ENCODE measurements at places on chromosomes 7 and 10. TPM values are rescaled to one million over a fixed set of nuclear protein-coding genes. Genes with fewer than 3 reads are reported as not detected.
A peak's percentile ranks its signal among the peaks of the same experiment; 100 is the strongest.

Gene PPP1R17
- total RNA-seq: not detected

Gene BTBD16
- total RNA-seq: 5.0 TPM

Gene SPAM1
- not detected for total RNA-seq

Gene MYH16
- 0.15 TPM for total RNA-seq

Gene TRPV5
- not detected for total RNA-seq

Gene BEND7
- total RNA-seq: 15.4 TPM

Gene LRIT1
- not detected for total RNA-seq

Gene ZNF479
- not detected for total RNA-seq

GRCh38 chr10:3624367-3624766, 160.6 kb downstream of the KLF6 start:
- H3K4me3 ChIP-seq: no peak overlapping the region
- DNase-seq: no peak
- H3K27ac ChIP-seq: no peak overlapping the region
- no peaks in the 10 kb centered on the region for H3K4me1 ChIP-seq

- H3K27me3 ChIP-seq: no peaks in the 10 kb centered on the region
- H3K4me1 ChIP-seq: no peaks in the 10 kb centered on the region
- no peak for DNase-seq
- no peak overlapping the region for H3K27ac ChIP-seq
- no peaks in the 10 kb centered on the region for H3K36me3 ChIP-seq
These were observed 851.3 kb upstream of the POM121L12 start for GRCh38 chr7:52184006-52184703.

DNA sequence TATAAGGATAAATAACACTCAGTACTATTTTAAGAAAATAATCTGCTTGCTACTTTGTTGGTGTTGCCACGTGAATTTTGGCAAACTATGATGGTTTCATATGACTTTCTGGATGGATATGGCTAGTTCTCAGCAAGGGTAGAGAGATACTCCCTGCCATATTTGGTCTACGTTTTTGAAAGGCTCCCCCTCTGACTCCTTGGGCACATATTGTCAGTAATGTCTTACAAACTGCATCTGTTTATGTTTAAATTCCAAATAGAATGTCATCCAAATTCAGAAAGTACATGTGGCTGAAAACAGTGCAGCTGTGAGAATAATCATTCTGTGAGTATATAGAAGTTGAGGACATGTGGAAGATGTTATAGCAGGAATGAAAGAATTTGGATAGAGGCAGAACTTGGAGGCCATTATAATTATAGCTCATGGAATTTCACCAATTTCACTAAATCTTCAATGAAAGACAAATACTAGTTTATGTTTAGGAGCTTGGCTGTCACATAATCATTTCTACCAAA, 107.8 kb downstream of the SRI start:
- no peak for DNase-seq
- H3K27ac ChIP-seq: no peak overlapping the region
- 0 out of 2 replicates have a peak, but pooled peaks cover 8% of the 10 kb centered on the region for H3K4me1 ChIP-seq
- no peaks in the 10 kb centered on the region for H3K27me3 ChIP-seq
- no peak overlapping the region for H3K4me3 ChIP-seq

DNA sequence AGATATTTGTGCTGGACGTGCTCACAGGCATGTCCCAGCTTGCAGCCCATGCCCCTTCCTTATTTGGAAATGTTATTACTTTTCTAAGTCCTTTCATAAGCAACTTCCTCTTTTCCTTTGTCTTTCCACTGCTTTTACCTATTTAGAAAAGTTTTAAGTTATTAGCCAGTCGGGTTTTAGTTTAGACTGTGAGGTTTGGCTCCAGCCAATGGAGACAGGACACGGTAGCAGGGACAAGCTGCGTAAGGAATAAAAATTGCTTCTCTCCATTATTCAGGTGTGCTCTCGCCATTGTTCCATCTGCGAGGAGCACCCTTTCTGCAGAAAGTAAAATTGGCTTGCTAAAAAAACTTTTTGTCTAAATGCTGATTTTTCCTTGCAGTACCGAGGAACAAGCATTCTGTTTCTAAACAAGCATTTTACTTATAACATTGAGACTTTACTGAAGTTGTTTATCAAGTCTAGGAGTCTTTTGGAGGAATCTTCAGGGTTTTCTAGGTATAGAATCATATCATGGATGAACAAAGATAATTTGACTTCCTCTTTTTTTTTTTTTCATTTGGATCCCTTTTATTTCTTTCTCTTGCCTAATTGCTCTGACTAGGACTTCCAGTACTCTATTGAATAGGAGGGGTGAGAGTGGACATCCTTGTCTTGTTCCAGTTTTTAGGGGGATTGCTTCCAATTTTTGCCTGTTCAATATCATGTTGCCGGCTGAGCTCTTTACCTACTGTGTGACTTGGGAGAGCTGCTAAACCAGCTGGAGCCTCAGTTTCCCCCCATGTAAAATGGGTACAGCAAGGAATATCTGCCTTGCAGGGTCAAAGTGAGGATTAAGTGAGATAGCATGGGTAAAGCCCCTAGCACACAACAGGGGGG, 63.8 kb downstream of the ALOX5 start:
- DNase-seq: no peak
- no peaks in the 10 kb centered on the region for H3K27me3 ChIP-seq
- no peaks in the 10 kb centered on the region for H3K36me3 ChIP-seq
- peaks cover 42% of the 10 kb centered on the region for H3K4me1 ChIP-seq
- no peak overlapping the region for H3K27ac ChIP-seq
- H3K4me3 ChIP-seq: no peak overlapping the region

DNA sequence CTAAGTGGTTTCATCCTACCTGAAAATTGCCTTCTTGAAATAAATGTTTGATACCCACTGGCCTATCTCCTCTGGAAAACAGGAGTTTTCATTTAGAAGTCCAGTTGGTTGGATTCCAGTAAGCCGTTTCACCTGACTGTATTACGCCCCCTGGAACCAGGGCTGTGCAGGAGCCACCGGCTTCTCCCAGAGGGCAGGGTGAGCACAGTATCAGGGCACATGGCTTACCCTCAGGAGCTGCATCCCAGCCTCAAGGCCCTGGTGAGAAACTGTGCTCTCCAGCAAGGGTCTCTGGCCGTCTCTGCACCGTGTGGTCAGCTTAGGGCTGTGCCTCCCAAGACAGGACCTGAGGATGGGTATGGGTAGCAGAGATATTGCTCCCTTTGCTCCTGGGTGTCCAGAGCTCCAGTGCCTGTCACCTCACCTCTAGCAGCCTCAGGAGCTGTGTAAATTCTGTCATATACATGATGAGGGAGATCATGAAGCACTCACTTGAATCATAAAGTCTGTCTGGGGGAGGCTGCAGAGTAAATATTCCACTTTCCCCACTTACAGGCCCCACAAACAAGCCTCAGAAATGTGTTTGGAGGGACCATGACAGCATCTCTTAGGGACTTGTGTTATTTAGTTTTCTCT, 109.6 kb upstream of the SAMD8 start:
- no peaks in the 10 kb centered on the region for H3K4me1 ChIP-seq
- H3K4me3 ChIP-seq: no peak overlapping the region
- H3K27ac ChIP-seq: no peak overlapping the region
- no peak for DNase-seq
- 0 out of 2 replicates have a peak, but pooled peaks cover 1% of the 10 kb centered on the region for H3K36me3 ChIP-seq

DNA sequence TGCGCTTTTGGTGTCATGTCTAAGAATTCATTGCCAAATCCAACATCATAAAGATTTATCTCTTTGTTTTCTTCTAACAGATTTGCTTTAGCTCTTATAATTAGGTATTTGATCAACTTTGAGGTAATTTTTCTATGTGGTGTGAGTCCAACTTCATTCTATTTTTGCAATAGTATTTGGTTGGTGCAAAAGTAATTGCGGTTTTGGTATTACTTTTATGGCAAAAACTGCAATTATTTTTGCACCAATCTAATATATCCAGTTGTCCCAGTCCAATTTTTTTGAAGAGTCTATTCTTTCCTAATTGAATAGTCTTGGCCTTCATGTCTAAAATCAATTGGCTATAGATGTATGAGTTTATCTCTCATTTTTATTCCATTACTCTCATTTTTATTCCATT, 535.5 kb downstream of the ATRNL1 start:
- H3K4me1 ChIP-seq: no peaks in the 10 kb centered on the region
- no peaks in the 10 kb centered on the region for H3K27me3 ChIP-seq
- no peak overlapping the region for H3K4me3 ChIP-seq
- no peak overlapping the region for H3K27ac ChIP-seq
- no peaks in the 10 kb centered on the region for H3K36me3 ChIP-seq
- no peak for DNase-seq

DNA sequence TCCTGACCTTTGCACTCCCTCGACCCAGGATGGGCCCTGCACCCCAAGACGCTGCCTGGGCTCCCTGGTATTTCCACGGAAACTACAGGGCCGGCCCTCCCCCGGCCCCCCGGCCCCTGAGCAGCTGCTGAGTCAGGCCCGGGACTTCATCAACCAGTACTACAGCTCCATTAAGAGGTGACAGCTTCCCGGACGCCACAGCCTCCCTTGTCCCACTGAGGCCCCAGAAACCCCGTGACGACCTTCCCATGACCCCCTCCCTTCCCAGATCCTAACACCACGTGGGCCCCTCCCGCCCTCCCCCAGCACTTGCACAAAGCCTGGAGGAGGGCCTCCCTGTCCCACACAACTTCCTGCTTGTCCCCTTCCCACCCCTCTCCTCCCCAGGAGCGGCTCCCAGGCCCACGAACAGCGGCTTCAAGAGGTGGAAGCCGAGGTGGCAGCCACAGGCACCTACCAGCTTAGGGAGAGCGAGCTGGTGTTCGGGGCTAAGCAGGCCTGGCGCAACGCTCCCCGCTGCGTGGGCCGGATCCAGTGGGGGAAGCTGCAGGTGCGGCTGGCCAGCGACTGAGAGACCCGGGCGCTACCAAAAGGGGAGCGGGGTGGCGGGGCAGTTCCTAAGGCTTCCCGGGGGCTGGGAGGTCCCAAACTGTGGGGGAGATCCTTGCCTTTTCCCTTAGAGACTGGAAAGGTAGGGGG, 5.7 kb downstream of the NOS3 start:
- no peaks in the 10 kb centered on the region for H3K36me3 ChIP-seq
- DNase-seq: no peak
- peaks cover 16% of the 10 kb centered on the region for H3K27me3 ChIP-seq
- no peak overlapping the region for H3K27ac ChIP-seq

GRCh38 chr7:2621948-2622640, 9.7 kb upstream of the TTYH3 start:
- peaks cover 85% of the 10 kb centered on the region for H3K4me1 ChIP-seq
- no peaks in the 10 kb centered on the region for H3K27me3 ChIP-seq
- peak overlapping the region; percentile 81 for H3K4me3 ChIP-seq
- peak; percentile 92 for DNase-seq

GRCh38 chr10:74231375-74231774, 80.4 kb downstream of the ADK start:
- peak; percentile 20 for DNase-seq
- peaks cover 9% of the 10 kb centered on the region for H3K4me1 ChIP-seq
- no peaks in the 10 kb centered on the region for H3K27me3 ChIP-seq
- H3K27ac ChIP-seq: no peak overlapping the region

DNA sequence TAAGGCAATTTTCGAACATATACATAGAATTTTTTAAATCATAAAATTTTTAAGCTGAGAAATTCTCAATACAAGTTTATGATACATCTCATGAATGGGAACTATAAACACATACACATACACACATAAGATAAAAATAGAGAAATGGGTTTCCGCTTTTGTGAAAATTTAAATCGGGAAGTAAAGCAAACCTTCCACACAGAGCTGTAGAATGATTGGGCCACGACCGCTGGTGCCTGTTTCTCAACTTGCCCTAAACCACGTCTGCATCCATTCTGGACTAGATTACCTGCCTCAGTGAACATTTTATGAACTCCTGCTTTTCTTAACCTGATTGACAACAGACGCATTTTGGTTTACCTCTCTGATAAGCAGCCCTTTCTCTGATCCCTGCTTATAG, 264.4 kb downstream of the SKAP2 start:
- no peak overlapping the region for H3K4me3 ChIP-seq
- DNase-seq: no peak
- H3K36me3 ChIP-seq: no peaks in the 10 kb centered on the region
- peaks cover 11% of the 10 kb centered on the region for H3K27me3 ChIP-seq

- no peak overlapping the region for H3K4me3 ChIP-seq
- H3K36me3 ChIP-seq: no peaks in the 10 kb centered on the region
- H3K4me1 ChIP-seq: no peaks in the 10 kb centered on the region
These were observed 3.3 kb downstream of the PCDH15 start for GRCh38 chr10:54797636-54798321.

DNA sequence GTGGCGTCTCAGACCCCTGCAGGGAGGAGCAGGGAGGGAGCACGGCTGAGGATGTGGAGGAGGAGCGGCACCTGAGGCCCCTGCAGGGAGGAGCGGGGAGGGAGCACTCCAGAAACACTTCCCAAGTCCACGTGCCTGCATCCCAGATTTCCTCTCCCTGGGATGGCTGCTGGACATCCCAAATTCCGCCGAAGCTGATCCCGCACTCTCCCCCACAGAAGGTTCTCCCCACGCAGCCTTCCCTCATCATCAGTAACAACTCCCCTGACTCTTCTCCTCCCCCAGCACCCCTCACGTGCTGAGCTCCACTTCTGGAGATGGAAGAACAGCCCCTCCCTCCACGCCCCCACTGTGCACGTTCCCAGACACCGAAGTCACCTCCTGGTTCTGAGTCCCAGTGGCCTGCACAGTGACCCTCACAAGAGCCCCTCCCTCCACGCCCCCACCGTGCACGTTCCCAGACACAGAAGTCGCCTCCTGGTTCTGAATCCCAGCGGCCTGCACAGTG, 17.8 kb upstream of the FOXL3 start:
- no peak for DNase-seq
- H3K4me1 ChIP-seq: no peaks in the 10 kb centered on the region
- H3K36me3 ChIP-seq: no peaks in the 10 kb centered on the region
- no peak overlapping the region for H3K4me3 ChIP-seq

DNA sequence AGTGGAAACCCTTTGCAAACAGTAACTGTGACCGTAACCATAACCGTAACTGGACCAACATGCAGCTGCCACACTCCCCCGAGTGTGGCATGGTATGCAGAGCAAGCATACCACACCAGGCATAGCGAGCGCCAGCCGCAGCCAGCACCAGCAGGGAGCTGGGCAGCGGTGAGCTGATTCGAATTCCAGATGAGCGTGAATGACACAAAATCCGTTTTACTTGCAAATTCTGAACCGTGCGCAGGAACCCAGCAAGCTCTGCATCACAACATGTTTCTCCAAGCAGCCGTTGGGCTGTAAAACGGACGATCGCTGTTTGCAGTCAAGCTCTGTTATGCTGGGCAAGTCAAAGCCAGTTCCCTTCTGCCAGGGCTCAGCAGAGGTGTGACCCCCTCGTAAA, 111.1 kb downstream of the OAT start:
- DNase-seq: no peak
- peaks cover 1% of the 10 kb centered on the region for H3K27me3 ChIP-seq
- no peaks in the 10 kb centered on the region for H3K4me1 ChIP-seq

- H3K4me1 ChIP-seq: peaks cover 51% of the 10 kb centered on the region
- no peak for DNase-seq
- H3K27ac ChIP-seq: no peak overlapping the region
- H3K36me3 ChIP-seq: no peaks in the 10 kb centered on the region
These were observed 31.7 kb downstream of the ZNF775 start for GRCh38 chr7:150410680-150411346.

- no peaks in the 10 kb centered on the region for H3K27me3 ChIP-seq
- H3K27ac ChIP-seq: no peak overlapping the region
- no peaks in the 10 kb centered on the region for H3K36me3 ChIP-seq
- no peak overlapping the region for H3K4me3 ChIP-seq
These were observed 195.9 kb downstream of the HGF start for GRCh38 chr7:81573932-81574331.

- H3K4me3 ChIP-seq: no peak overlapping the region
- no peak overlapping the region for H3K27ac ChIP-seq
- DNase-seq: no peak
- no peaks in the 10 kb centered on the region for H3K27me3 ChIP-seq
- no peaks in the 10 kb centered on the region for H3K4me1 ChIP-seq
- H3K36me3 ChIP-seq: no peaks in the 10 kb centered on the region
These were observed 13.8 kb downstream of the MTERF1 start for GRCh38 chr7:91866599-91867148.

- no peak overlapping the region for H3K4me3 ChIP-seq
- H3K27ac ChIP-seq: no peak overlapping the region
- DNase-seq: no peak
- H3K36me3 ChIP-seq: no peaks in the 10 kb centered on the region
These were observed 61.6 kb upstream of the WDR11 start for GRCh38 chr10:120789303-120790203.
